Esophagus squamous epithelium (tissue), 5 donors: ENCODE measurements at places on chromosomes 6 and 20.

- peaks cover 2% of the 10 kb centered on the region for H3K4me1 ChIP-seq
- peak overlapping the region; percentile 67 for H3K27ac ChIP-seq
- no peaks in the 10 kb centered on the region for H3K36me3 ChIP-seq
- no peak for DNase-seq
Measured at GRCh38 chr6:37302086-37302686, 44.2 kb upstream of the TMEM217 start.

- peak overlapping the region; percentile 98 for H3K27ac ChIP-seq
- no peaks in the 10 kb centered on the region for H3K27me3 ChIP-seq
- DNase-seq = no peak
- H3K36me3 ChIP-seq = no peaks in the 10 kb centered on the region
- peak overlapping the region; percentile 14 for H3K4me3 ChIP-seq
Measured at GRCh38 chr20:31713312-31714273, 9.1 kb downstream of the BCL2L1 start.

- peaks cover 10% of the 10 kb centered on the region for H3K4me1 ChIP-seq
- no peaks in the 10 kb centered on the region for H3K36me3 ChIP-seq
- H3K4me3 ChIP-seq = no peak overlapping the region
Measured at GRCh38 chr20:36646678-36647077, 682 bp upstream of the SLA2 start.

DNA sequence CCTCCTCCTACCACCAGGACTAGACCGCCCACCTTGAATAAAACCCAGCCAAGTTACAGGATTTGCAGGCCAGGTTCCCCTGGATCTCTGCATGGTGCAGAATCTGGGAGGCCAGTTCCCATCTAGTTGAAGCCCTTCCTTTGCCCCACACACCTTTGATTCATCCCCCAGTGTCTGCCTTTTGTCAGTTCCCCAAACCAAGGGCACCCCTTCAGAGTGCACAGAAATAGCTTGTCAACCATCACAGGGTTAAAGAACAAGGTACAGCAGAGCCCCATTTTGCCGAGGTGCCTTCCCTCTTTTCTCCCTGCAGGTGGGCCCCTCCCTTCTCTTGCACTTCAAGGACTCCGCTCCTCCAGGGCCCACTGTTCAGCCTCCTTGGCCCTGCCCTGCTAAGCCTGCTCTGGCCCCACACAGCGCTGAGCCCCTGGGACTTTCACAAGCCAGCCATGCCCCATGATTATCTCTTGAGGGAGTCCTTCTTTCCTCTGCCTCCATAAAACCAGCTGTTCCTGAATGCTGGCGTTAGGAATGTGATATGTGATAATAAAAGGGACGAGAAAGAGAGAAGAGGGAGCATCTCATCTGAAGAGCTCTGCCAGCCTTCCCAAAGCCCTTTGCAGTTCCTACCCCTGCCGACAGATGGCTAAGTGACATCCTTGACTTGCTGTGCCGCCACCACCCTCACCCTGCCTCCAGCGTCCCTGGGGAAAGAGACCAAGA, 280.3 kb downstream of the CDC5L start:
- H3K4me3 ChIP-seq = no peak overlapping the region
- DNase-seq = no peak
- H3K4me1 ChIP-seq = peaks cover 1% of the 10 kb centered on the region

DNA sequence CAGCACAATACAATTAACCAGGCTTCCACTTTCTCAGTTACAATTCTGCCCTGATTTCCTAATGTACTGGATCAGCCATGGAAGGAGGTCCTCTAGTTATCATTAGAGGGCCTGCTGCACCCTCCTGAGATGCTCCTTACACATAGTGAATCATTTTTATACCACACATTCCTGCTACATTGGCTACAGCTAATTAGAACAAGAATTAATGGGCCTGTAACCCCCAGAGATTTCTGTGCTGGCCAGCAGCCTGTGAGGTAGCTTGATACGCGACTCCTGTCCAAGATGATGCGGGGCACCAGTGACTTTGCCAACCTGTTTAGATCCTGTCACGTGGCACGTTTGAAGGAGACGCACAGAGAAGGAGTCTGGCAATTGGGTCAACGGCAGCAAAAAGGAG, 422.8 kb downstream of the EPM2A start:
- no peaks in the 10 kb centered on the region for H3K36me3 ChIP-seq
- H3K4me1 ChIP-seq = no peaks in the 10 kb centered on the region
- H3K4me3 ChIP-seq = no peak overlapping the region
- H3K27ac ChIP-seq = no peak overlapping the region
- no peak for DNase-seq
- H3K27me3 ChIP-seq = no peaks in the 10 kb centered on the region

GRCh38 chr6:31806470-31807272, at the start of gene LSM2:
TSS of gene LSM2 (minus strand) at chr6:31806966. CDS start at chr6:31806757, 209 bp downstream.
- peak within 1 kb of the TSS; percentile 76 for H3K4me3 ChIP-seq
- H3K4me1 ChIP-seq = peaks cover 26% of the 10 kb centered on the region
- H3K36me3 ChIP-seq = no peaks in the 10 kb centered on the region
- no peaks in the 10 kb centered on the region for H3K27me3 ChIP-seq
- peak; percentile 79 for DNase-seq

GRCh38 chr6:167948716-167949115, 48.8 kb upstream of the KIF25 start:
- H3K4me1 ChIP-seq = no peaks in the 10 kb centered on the region
- H3K36me3 ChIP-seq = peaks cover 18% of the 10 kb centered on the region
- H3K4me3 ChIP-seq = no peak overlapping the region
- DNase-seq = no peak
- H3K27ac ChIP-seq = no peak overlapping the region

DNA sequence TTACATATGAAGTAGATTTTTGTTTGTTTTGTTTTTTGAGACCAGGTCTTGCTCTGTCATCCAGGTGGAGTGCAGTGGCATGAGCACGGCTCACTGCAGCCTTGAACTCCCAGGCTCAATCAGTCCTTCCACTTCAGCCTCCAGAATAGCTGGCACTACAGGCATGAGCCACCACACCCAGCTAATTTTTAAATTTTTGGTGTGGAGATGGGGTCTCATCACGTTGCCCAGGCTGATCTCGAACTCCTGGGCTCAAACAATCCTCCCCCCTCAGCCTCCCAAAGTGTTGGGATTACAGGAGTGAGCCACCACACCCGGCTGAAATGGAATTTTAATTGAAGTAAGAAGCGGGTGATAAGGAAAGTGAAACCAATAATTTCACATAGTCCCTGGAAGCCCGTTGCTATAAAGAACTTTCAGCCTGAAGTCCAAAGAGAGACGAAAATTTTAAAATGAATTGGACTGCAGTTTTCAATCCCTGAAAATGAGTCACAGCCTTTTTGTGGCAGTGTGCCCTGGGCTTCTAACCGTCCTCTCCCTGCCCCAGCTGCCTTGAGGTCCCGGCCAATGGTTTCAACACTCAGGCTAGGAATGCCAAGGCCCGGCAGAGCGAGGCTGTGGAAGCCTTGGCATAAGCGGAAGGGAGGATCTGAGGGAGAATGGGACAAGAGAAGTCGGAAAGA, 757 bp downstream of the RAET1E start:
- no peaks in the 10 kb centered on the region for H3K27me3 ChIP-seq
- H3K36me3 ChIP-seq = no peaks in the 10 kb centered on the region
- peaks cover 61% of the 10 kb centered on the region for H3K4me1 ChIP-seq
- DNase-seq = peak; percentile 8

- H3K27me3 ChIP-seq = no peaks in the 10 kb centered on the region
- H3K27ac ChIP-seq = peak overlapping the region; percentile 0
- no peaks in the 10 kb centered on the region for H3K36me3 ChIP-seq
- no peak for DNase-seq
- no peaks in the 10 kb centered on the region for H3K4me1 ChIP-seq
Measured at GRCh38 chr6:43917878-43918382, 147.9 kb downstream of the VEGFA start.

DNA sequence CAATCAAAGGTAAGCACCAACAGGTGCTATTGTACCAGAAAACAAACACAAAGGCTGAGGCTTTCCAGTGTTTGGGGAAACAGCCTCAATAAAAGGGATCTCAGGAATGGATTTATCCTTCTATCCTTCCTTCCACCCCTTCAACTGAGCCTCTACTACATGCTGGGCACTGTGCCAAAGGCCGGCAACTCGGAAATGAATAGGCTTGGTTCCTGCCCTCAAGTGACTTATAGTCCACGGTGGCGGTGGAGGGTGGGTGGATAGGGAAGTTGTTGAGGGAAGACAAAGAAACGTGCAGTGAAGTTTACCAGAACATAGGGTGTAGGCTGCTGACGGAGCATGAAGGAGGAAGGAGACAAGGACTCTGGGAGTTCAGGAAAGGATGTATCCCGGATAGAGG, 73.4 kb upstream of the TAB2 start:
- no peak overlapping the region for H3K4me3 ChIP-seq
- peaks cover 68% of the 10 kb centered on the region for H3K27me3 ChIP-seq
- no peaks in the 10 kb centered on the region for H3K4me1 ChIP-seq
- DNase-seq = no peak
- no peaks in the 10 kb centered on the region for H3K36me3 ChIP-seq

GRCh38 chr6:51949526-51949925, 137.9 kb downstream of the PKHD1 start:
- H3K4me3 ChIP-seq = no peak overlapping the region
- H3K4me1 ChIP-seq = no peaks in the 10 kb centered on the region

DNA sequence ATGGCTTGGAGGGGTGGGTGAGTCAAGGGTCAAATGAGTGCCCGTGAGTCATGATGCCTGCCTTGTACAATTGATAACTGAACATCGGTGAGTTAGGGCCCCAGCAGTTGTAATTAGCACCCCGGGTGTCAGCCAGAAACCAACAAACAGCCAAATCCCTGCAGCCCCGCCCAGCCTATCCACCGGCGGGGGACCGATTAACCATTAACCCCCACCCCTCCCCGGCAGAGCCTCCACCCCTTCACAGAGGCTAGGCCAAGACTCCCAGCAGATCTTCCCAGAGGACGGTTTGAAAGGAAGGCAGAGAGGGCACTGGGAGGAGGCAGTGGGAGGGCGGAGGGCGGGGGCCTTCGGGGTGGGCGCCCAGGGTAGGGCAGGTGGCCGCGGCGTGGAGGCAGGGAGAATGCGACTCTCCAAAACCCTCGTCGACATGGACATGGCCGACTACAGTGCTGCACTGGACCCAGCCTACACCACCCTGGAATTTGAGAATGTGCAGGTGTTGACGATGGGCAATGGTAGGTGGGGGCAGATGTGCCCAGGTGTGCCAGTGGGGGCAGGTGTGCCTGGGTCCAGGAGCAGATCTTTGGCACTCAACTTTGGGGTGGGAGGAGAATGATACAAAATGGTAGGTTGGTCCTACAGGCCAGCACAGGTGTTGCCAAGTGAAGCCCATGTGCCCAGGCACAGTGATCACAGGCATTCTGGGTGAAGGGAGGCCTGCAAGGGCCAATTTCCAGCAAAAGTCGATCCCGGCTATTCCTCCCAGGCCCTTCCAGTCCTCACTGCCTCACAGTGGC, 45.7 kb downstream of the HNF4A start:
- no peaks in the 10 kb centered on the region for H3K36me3 ChIP-seq
- no peaks in the 10 kb centered on the region for H3K27me3 ChIP-seq
- no peak overlapping the region for H3K27ac ChIP-seq
- no peak overlapping the region for H3K4me3 ChIP-seq

DNA sequence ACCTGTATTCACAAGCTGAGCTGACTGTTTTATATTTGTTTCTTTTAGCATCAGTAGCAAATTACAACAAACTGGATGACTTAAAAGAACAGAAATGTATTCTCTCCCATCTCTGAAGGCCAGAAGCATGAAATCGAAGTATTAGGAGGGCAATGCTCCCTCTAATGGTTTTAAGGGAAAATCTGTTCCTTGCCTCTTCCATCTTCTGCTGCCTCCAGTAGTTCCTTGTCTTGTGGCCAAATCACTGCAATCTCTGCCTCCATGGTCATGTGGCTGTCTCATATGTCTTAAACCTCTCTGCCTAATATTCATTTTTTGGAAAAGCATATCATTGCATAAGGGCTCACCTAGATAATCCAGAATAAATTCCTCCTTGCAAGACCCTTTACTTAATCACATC, 25.2 kb upstream of the ASCC3 start:
- H3K27me3 ChIP-seq = no peaks in the 10 kb centered on the region
- no peak overlapping the region for H3K4me3 ChIP-seq
- no peaks in the 10 kb centered on the region for H3K4me1 ChIP-seq
- H3K27ac ChIP-seq = no peak overlapping the region
- no peak for DNase-seq

GRCh38 chr6:144263786-144264185, 21.3 kb upstream of the UTRN start:
- peak overlapping the region; percentile 69 for H3K27ac ChIP-seq
- peaks cover 17% of the 10 kb centered on the region for H3K4me1 ChIP-seq
- H3K27me3 ChIP-seq = no peaks in the 10 kb centered on the region
- no peak for DNase-seq
- H3K4me3 ChIP-seq = no peak overlapping the region

- H3K36me3 ChIP-seq = no peaks in the 10 kb centered on the region
- no peak overlapping the region for H3K4me3 ChIP-seq
- no peak overlapping the region for H3K27ac ChIP-seq
- no peak for DNase-seq
- H3K27me3 ChIP-seq = no peaks in the 10 kb centered on the region
- H3K4me1 ChIP-seq = peaks cover 25% of the 10 kb centered on the region
Measured at GRCh38 chr6:158174514-158174913, 6.4 kb downstream of the GTF2H5 start.

GRCh38 chr6:100105138-100105537, 111.1 kb upstream of the MCHR2 start:
- no peak overlapping the region for H3K4me3 ChIP-seq
- no peak overlapping the region for H3K27ac ChIP-seq
- H3K27me3 ChIP-seq = no peaks in the 10 kb centered on the region
- H3K4me1 ChIP-seq = no peaks in the 10 kb centered on the region

- DNase-seq = no peak
- no peak overlapping the region for H3K27ac ChIP-seq
- H3K36me3 ChIP-seq = no peaks in the 10 kb centered on the region
- H3K4me1 ChIP-seq = peaks cover 6% of the 10 kb centered on the region
Measured at GRCh38 chr6:29959467-29959866, 17.1 kb downstream of the HLA-A start.

- H3K4me3 ChIP-seq = no peak overlapping the region
- H3K27me3 ChIP-seq = no peaks in the 10 kb centered on the region
- no peak for DNase-seq
- no peaks in the 10 kb centered on the region for H3K4me1 ChIP-seq
- no peaks in the 10 kb centered on the region for H3K36me3 ChIP-seq
Measured at GRCh38 chr6:161400671-161401070, 126.8 kb upstream of the AGPAT4 start.

GRCh38 chr6:83303426-83303825, 110.3 kb downstream of the RWDD2A start:
- no peaks in the 10 kb centered on the region for H3K27me3 ChIP-seq
- DNase-seq = no peak
- H3K36me3 ChIP-seq = no peaks in the 10 kb centered on the region
- H3K4me3 ChIP-seq = no peak overlapping the region
- no peaks in the 10 kb centered on the region for H3K4me1 ChIP-seq

- peaks cover 50% of the 10 kb centered on the region for H3K4me1 ChIP-seq
- peak overlapping the region; percentile 55 for H3K4me3 ChIP-seq
- no peaks in the 10 kb centered on the region for H3K36me3 ChIP-seq
- H3K27ac ChIP-seq = peak overlapping the region; percentile 96
Measured at GRCh38 chr6:34393191-34393965, 909 bp upstream of the NUDT3 start.

- H3K36me3 ChIP-seq = no peaks in the 10 kb centered on the region
- H3K27ac ChIP-seq = no peak overlapping the region
- no peaks in the 10 kb centered on the region for H3K27me3 ChIP-seq
- no peaks in the 10 kb centered on the region for H3K4me1 ChIP-seq
- DNase-seq = no peak
Measured at GRCh38 chr6:133187657-133188453, 53.3 kb upstream of the EYA4 start.

- H3K27ac ChIP-seq = no peak overlapping the region
- H3K4me1 ChIP-seq = no peaks in the 10 kb centered on the region
- no peak for DNase-seq
- no peaks in the 10 kb centered on the region for H3K36me3 ChIP-seq
- H3K4me3 ChIP-seq = no peak overlapping the region
Measured at GRCh38 chr6:50404643-50405042, 308.7 kb upstream of the TFAP2D start.

- H3K36me3 ChIP-seq = no peaks in the 10 kb centered on the region
- H3K27me3 ChIP-seq = no peaks in the 10 kb centered on the region
- peaks cover 53% of the 10 kb centered on the region for H3K4me1 ChIP-seq
- no peak overlapping the region for H3K4me3 ChIP-seq
Measured at GRCh38 chr6:3026791-3027626, 27.3 kb downstream of the NQO2 start.
